ENCODE measurements at places on chromosomes 5 and 9.
A peak's percentile ranks its signal among the peaks of the same experiment; 100 is the strongest.

DNA sequence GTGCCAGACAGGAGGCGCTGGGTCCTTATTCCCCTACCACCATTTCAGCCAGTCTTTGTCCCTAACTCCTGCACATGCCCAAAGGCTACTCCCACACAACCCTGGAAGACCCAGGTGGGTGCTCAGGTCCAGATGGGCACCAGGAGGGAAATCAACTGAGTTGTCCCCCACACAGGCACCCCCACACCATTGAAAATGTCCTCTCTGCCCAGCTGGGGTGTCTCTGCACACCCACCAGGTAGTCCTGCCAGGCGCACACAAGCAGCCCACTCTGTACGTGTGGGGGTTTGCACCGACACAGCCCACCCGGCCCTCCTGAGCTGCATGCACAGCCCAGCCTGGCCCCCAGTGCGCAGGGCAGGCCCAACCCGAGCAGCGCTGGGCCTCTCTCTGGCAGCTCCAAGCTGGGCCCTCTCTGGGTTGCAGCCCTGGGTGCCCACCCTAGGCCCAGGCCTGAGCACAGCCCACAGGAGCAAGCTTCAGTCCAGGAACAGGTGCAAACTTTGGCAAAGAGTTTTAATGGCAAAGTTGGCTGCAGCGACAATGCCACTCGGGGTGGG is 2.2 kb downstream of the RNF208 start:
- no peak overlapping the region for H3K27ac ChIP-seq
- H3K4me1 ChIP-seq, result peaks cover 23% of the 10 kb centered on the region
- no peaks in the 10 kb centered on the region for H3K27me3 ChIP-seq

DNA sequence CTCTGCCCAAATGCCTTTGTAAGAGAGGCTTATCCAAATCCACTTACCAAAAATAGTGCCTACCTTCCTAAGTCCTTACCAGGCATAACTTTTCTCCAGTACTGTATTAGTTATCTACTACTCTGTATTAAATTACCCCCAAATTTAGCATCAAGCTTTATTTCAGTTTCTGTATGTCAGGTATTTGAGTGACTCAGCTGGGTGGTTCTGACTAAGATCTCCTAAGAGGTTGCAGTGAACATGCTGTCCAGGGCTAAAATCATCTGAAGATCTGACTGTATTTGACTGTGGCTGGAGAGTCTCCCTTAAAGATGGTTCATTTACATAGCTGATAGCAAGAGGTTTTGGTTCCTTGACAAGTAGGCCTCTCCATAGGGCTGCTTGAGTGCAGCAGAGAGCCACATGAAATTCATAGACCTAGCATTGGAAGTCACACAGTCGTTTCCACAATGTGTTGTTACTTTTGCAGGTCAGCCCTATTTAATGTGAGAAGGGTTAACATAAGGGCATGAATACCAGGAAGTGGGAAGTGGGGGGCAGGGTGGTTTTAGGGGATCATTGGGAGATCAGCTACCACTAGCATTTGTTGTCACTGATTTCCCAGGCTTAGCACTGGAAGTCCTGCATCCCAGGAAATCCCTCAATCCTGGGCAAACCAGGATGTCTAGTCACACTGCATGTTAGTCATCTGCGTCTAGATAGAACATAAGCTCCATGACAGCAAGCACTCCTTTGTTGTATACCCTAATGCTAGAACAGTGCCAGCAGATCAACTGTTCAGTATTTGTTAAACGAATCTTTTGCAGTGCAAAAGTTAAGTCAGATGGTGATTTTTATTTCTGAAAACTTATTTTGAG is 2.0 kb upstream of the ZNF622 start:
- H3K27me3 ChIP-seq, result no peaks in the 10 kb centered on the region
- H3K36me3 ChIP-seq, result peaks cover 15% of the 10 kb centered on the region
- no peak overlapping the region for H3K4me3 ChIP-seq
- H3K27ac ChIP-seq, result no peak overlapping the region
- H3K4me1 ChIP-seq, result peaks cover 14% of the 10 kb centered on the region
- DNase-seq, result peak; percentile 31

DNA sequence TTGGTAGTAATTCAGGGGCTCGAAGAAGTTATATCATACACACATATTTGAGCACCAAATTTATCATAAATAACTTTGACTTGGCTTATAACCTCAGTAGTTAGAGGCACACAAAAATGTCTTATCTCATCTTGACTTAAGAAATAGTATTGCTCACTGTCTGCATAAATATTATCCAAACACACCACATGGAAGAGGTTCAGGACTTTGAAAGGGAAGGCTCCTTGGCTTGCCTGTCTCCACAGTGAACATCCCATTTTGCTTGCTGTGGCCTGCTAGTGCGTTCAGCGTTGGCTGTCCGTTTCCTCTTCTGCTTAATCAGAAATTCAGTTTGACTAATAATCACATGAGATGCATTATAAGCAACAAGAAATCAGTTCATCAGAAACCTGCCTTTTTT is 13.9 kb downstream of the GRXCR2 start:
- no peak for DNase-seq
- peaks cover 32% of the 10 kb centered on the region for H3K4me1 ChIP-seq
- no peaks in the 10 kb centered on the region for H3K27me3 ChIP-seq
- H3K4me3 ChIP-seq, result no peak overlapping the region
- no peaks in the 10 kb centered on the region for H3K36me3 ChIP-seq
- no peak overlapping the region for H3K27ac ChIP-seq

- no peak overlapping the region for H3K27ac ChIP-seq
- H3K4me1 ChIP-seq, result no peaks in the 10 kb centered on the region
- no peaks in the 10 kb centered on the region for H3K36me3 ChIP-seq
- DNase-seq, result no peak
- no peaks in the 10 kb centered on the region for H3K27me3 ChIP-seq
- H3K4me3 ChIP-seq, result no peak overlapping the region
These were observed 101.7 kb downstream of the CDH18 start for GRCh38 chr5:19886123-19886917.

- no peak overlapping the region for H3K27ac ChIP-seq
- no peaks in the 10 kb centered on the region for H3K4me1 ChIP-seq
- H3K27me3 ChIP-seq, result no peaks in the 10 kb centered on the region
- no peaks in the 10 kb centered on the region for H3K36me3 ChIP-seq
- DNase-seq, result no peak
- H3K4me3 ChIP-seq, result no peak overlapping the region
These were observed 243.7 kb downstream of the PIK3R1 start for GRCh38 chr5:68459093-68459809.

DNA sequence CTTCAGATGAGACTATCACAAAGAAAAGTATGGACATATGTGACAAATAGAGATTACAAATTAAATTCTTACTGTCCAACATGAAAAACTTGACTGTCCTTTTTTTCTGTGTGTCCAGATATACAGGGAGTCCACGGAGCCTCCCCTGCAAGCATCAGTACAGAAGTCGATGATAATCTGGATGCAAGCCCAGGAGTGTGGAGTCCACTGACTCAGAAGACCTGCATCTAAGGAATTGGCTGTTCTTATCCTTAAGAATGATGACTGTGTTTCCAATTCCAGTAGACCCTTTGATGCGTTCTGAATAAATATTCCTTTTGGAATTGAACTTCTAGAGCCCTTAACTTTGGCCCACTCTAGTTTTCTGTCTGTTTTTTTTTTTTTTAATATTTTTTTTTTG is 56.7 kb upstream of the TAF11L2 start:
- H3K27me3 ChIP-seq, result no peaks in the 10 kb centered on the region
- H3K4me1 ChIP-seq, result peaks cover 7% of the 10 kb centered on the region
- no peak for DNase-seq
- H3K4me3 ChIP-seq, result no peak overlapping the region

DNA sequence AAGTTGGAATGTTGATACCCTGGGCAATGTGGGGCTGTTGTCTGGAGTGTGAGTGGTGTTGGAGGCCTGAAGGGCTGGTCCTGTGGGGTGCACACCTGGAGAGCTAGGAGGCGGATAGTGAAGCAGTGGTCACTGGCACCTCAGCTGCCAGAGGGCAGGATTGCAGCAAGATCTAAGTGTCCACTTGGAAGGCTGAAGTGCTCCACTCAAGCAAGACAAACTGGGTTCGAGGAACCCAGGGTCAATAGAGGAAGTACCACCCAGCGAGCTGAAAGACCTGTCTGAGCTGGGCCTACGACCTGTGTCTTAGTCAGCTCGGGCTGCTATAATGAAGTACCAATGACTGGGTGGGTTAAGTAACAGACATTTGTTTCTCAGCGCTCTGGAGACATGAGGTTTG is 39.7 kb upstream of the TJP2 start:
- no peaks in the 10 kb centered on the region for H3K36me3 ChIP-seq
- peaks cover 11% of the 10 kb centered on the region for H3K4me1 ChIP-seq

DNA sequence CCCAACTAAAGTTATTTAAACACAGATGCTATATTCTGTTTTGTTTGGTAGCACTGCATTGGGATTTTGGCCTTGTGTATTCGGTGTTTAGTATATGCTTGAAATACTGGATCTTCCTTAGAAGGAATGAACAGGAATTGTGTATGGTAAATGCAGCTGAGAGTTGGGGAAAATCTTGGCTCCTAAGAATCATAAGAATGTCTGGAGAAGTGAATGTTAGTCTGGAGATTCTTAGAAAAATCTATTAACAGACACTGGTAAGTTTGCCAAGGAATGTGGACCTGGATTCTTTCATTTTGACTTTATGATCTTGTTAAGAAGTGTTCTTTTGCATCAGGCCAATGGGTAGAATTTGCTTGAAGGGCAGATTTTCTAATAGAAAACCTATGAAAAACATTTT is 38.9 kb downstream of the SNX30 start:
- no peak overlapping the region for H3K27ac ChIP-seq
- no peak for DNase-seq
- H3K4me1 ChIP-seq, result no peaks in the 10 kb centered on the region
- H3K4me3 ChIP-seq, result no peak overlapping the region

DNA sequence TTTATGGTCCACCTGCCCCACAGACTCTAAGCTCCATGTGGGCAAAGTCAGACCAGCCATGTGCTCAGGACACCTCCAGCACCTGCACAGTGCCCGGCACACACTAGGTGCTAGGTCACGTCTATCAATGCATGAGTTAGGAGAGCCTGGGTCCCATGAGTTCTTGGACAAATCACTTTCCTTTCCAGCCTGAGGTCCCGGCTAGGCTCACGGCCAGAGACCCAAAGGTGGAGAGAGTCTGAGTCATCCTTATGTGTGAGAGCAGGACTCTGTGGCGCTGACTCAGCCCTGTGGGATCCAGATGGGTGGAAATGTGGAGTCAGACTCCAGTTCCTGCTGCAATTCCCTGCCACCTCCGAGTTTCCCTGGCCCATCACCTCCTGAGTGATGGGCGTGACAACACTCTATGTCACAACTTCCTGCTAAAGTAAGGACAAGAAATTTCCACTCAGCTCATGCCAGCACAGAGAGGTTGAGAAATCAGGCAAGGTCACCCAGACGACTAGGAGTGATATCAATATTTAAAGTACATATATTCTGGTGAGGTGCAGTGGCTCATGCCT is 2.5 kb upstream of the ST6GALNAC4 start:
- no peak overlapping the region for H3K27ac ChIP-seq
- peak; percentile 65 for DNase-seq
- peaks cover 3% of the 10 kb centered on the region for H3K36me3 ChIP-seq
- H3K4me1 ChIP-seq, result peaks cover 47% of the 10 kb centered on the region
- H3K27me3 ChIP-seq, result peaks cover 1% of the 10 kb centered on the region

DNA sequence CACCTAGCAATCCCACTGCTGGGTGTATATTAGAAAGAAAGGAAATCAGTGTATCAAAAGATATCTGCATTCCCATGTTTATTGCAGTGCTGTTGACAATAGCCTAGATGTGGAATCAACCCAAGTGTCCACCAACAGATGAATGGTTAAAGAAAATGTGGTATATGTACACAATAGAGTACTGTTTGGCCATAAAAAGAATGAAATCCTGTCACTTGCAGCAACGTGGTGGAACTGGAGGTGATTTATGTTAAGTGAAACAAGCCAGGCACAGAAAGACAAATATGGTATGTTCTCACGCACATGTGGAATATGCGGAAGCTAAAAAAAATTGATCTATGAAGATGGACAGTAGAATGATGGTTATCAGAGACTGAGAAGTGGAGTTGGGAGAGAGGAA is 221.6 kb upstream of the DAP start:
- H3K4me3 ChIP-seq, result no peak overlapping the region
- no peak for DNase-seq
- no peaks in the 10 kb centered on the region for H3K27me3 ChIP-seq

- no peaks in the 10 kb centered on the region for H3K36me3 ChIP-seq
- H3K4me3 ChIP-seq, result no peak overlapping the region
- H3K4me1 ChIP-seq, result peaks cover 85% of the 10 kb centered on the region
- DNase-seq, result no peak
- no peak overlapping the region for H3K27ac ChIP-seq
These were observed 35.8 kb downstream of the PRKACG start for GRCh38 chr9:68978066-68978465.

DNA sequence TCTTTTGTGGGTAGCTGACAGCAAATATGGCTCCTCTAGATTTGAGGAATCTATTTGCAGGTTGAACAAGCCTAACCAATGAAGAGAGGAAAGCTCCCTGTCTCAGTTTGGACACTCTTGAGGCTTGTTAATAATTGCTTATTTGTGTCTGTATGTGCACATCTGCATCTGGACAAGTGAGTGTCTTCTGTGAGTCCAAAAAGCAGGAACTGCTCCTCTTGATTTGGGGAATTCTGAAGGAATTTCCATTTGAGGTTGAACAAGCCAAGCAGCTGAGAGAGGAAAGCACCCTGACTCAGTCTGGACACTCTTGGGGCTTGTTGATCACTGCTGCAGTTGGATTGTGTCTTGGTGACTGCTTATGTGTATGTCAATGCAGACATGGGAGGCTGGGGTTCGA is 211.6 kb downstream of the DTWD2 start:
- H3K4me1 ChIP-seq, result peaks cover 5% of the 10 kb centered on the region
- H3K27ac ChIP-seq, result no peak overlapping the region
- no peak overlapping the region for H3K4me3 ChIP-seq

GRCh38 chr5:142110046-142110531 is 1.5 kb downstream of the NDFIP1 start:
- DNase-seq, result peak; percentile 50
- H3K4me3 ChIP-seq, result no peak overlapping the region
- H3K4me1 ChIP-seq, result peaks cover 27% of the 10 kb centered on the region

- H3K4me3 ChIP-seq, result no peak overlapping the region
- H3K27me3 ChIP-seq, result no peaks in the 10 kb centered on the region
- H3K27ac ChIP-seq, result no peak overlapping the region
- no peak for DNase-seq
- no peaks in the 10 kb centered on the region for H3K36me3 ChIP-seq
These were observed 73.6 kb downstream of the C9orf153 start for GRCh38 chr9:86185872-86186271.

GRCh38 chr5:140073296-140073695 is 30.2 kb upstream of the NRG2 start:
- no peak overlapping the region for H3K4me3 ChIP-seq
- no peak overlapping the region for H3K27ac ChIP-seq
- no peaks in the 10 kb centered on the region for H3K4me1 ChIP-seq
- DNase-seq, result peak; percentile 29
- no peaks in the 10 kb centered on the region for H3K36me3 ChIP-seq
- H3K27me3 ChIP-seq, result no peaks in the 10 kb centered on the region

GRCh38 chr5:133877351-133878235 is 90.8 kb downstream of the C5orf15 start:
- no peak overlapping the region for H3K27ac ChIP-seq
- no peaks in the 10 kb centered on the region for H3K4me1 ChIP-seq
- no peak overlapping the region for H3K4me3 ChIP-seq
- H3K27me3 ChIP-seq, result no peaks in the 10 kb centered on the region

- H3K27ac ChIP-seq, result no peak overlapping the region
- H3K4me1 ChIP-seq, result peaks cover 27% of the 10 kb centered on the region
- no peaks in the 10 kb centered on the region for H3K27me3 ChIP-seq
- H3K36me3 ChIP-seq, result no peaks in the 10 kb centered on the region
- H3K4me3 ChIP-seq, result no peak overlapping the region
These were observed 104.6 kb upstream of the SARDH start for GRCh38 chr9:133842721-133843227.

- H3K36me3 ChIP-seq, result no peaks in the 10 kb centered on the region
- H3K4me3 ChIP-seq, result no peak overlapping the region
- H3K27ac ChIP-seq, result no peak overlapping the region
- no peak for DNase-seq
- no peaks in the 10 kb centered on the region for H3K27me3 ChIP-seq
- no peaks in the 10 kb centered on the region for H3K4me1 ChIP-seq
These were observed 165.0 kb upstream of the ZNF462 start for GRCh38 chr9:106697750-106698502.

Measured in common myeloid progenitor, CD34-positive (primary cell).